ENCODE measurements at places on chromosomes 6 and 20.

GRCh38 chr6:34155471-34156300 is 9.8 kb upstream of the GRM4 start:
- no peak for DNase-seq

DNA sequence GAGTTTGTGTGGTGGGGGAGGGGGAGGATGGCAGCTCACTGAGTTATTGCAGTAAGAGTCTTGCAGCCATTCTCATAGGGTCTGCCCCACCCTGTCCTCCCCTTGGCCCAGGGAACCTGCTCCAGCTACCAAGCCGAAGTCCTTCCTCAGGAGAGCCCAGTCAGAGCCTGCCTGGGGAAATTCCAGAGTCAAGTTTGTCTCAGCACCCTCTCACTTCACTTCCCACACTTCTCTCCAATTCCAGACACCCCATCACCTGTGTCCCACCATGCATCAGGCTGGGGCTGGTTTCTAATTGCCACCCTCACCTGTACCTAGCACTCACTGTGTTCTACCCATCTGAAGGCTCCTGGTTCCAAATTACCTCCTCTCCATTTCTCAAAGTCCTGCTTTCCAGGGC is 10.3 kb upstream of the SLC22A16 start:
- DNase-seq: no peak

DNA sequence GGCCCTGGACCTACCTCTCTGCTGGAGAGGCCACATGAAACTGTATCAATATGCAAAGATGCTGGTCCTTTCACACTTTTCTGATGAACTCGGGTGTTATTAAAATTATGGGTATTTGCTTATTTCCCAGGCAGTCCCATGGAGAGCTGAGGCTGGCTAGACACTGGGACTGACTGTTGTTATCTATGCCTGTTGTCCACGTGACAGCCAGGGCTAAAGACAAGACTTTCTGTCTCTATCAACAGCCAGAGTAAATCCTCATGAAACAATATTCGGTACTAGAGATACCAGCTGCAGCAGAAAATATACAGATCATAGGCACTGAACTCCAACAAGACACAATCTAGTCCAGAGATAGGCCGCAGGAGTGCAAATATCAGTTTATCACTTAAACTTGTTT is 236.4 kb downstream of the FOXA2 start:
- no peak for DNase-seq

DNA sequence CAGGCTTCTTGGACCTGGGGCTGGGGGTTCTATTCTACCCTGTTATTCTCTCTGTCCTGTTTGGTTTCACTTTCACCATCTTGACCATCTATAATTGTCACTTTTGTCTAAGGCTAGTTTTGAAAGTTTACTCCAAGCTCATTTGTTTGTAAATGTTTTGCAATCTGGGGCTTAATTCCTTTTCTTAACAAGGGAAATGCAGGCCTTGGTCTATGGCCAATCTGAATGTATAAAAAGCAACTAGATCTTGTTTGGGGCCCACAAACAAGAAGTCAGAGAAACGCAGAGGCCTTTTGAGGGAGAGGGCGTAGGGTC is 86.3 kb upstream of the PREP start:
- no peak for DNase-seq

GRCh38 chr6:89777455-89777854 is 42.1 kb downstream of the MDN1 start:
- no peak for DNase-seq

- no peak for DNase-seq
These were observed 75.3 kb downstream of the FAM83B start for GRCh38 chr6:54921891-54922290.

DNA sequence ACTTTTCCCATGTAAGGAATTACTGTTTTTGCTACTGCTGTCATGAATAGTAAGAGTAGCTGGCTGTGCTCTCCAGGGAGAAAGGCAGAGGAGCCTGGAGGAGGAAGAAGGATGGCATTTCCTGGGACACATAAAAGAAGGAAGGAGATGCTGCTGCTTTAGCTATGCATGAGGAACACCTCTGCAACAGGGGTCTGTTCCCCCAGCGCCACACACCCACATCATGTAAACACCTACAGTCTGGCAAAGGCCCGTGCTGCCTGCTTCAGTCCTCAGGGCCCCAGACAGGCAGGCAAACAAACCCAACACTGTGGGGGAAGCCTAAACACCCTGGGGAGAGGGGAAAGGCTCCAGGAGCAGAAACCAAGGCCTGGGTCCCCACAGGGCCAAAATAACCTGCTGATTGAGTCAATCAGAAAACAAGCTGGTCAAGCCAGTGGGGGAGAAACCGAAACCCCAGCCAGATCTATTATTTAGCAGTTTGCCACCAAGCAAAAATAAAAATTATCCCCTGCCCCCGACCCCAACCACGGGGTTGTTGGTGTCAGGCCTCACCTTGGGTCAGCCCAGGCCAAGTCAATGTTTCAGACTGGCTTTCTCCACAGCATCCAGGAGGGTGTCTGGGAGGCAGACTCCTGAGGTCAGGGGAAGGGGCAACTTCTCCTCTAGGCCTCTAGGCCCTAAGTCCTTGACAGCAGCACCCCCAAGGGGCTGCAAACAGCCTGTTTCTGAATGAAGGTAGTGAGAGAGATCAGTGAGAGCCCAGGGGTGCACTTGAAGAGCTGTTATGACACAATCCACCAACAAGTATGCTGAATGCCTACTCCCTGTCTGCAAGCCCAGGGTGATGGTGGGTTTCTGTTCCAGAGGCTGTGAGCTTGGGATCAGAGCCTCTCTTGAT is 34.6 kb upstream of the SCUBE3 start:
- DNase-seq: no peak

- DNase-seq: peak; percentile 26
These were observed 4.2 kb downstream of the RIMS4 start for GRCh38 chr20:44805979-44806620.

DNA sequence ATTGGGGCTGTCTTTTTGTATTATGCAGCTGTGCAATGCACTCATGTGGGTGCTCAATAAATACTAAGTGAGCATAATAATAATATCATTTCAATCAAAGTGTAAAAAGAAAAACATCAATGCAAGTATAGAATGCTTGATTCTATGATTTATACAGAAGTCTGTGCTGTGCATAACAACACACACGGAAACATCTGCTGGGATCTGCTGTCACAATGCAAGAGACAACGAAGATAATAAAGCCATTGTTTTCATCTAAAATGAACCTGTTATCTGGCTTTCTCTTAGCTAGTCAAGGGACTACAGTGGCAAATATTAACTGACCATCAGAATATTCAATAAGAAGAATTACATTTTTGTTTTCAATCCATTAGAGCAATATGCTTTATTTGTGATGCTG is 1156.9 kb upstream of the MAP3K7 start:
- DNase-seq: no peak

GRCh38 chr6:54361734-54362133 is 53.5 kb downstream of the TINAG start:
- DNase-seq: no peak

- no peak for DNase-seq
These were observed 108.7 kb downstream of the FYN start for GRCh38 chr6:111764238-111765175.

GRCh38 chr6:118354641-118355040 is 193.5 kb upstream of the PLN start:
- no peak for DNase-seq

DNA sequence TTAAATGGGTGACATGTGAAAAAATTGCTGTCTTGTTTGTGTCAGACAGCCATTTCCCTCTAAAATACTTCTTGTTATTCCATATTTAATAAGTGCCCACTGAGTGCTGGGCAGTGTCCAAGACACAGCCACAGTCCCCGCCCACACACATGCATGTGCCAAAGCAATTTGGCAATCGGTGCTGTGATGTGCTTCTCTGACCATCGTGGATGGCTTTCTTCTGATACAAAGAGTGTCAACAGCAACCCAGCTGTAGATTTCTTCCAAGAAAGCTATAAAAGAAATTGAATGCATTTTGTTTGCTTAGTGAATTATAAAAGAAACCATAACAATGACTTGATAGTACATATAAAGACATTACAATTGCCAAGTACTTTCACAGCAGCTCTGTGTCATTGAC is 140.5 kb upstream of the ATXN1 start:
- DNase-seq: peak; percentile 63

GRCh38 chr6:42450477-42451332 is 1.0 kb downstream of the TRERF1 start:
- DNase-seq: peak; percentile 45

GRCh38 chr6:125884634-125885371 is 71.8 kb upstream of the HINT3 start:
- DNase-seq: no peak

DNA sequence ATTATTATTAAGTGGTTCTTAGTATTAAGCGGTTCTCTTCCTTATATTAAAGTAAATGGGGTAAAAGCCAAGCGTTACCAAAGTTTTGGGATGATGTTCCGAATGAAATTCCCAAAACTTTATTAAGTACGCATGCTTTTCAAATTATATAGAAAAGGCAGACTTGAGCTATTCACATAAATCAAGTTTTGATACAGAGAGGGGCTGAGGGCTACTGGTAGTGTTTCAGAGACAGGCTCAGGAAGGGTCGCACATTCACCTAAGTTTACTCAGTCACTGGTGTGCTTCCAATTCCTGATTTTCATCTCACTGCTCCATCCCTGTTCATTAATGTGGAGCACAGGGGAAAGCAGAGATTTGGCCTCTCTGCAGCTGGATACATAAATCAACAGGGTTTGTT is 652.2 kb downstream of the QKI start:
- DNase-seq: no peak

- DNase-seq: no peak
These were observed 1.8 kb upstream of the VIP start for GRCh38 chr6:152748843-152749242.

DNA sequence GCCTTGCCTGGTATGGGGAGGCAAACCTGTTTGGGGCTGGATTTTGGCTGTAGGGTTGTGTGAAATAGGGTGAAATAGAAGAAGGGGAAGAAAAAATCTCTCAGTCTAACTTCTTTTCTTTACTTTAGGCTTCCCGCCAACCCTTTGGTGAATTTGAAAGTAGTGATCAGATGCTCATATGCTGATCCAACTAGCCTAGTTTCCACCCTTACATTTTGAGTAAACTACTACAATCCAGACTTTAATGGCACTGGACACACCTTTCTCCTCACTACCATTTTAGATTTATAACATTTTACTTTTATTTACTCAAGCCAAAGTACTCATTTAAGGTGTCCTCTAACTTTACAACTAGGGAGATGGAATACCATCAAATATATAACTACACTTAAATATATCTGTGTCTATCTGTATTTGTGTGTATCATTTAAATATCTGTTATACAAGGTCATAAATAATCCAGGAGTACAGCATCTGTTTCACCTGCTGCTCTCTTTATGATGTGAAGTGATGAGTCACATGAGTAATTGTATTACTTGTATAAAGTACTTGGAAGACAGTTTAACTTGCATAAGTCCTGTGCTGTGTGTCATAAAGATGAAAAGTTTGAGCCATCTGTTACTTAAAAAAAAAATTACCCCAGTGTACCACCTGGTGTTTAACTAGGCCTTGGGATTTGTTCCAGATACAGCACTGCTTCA is 172.1 kb downstream of the CDKAL1 start:
- peak; percentile 13 for DNase-seq

- no peak for DNase-seq
These were observed 151.4 kb downstream of the PHF3 start for GRCh38 chr6:63787021-63787420.

DNA sequence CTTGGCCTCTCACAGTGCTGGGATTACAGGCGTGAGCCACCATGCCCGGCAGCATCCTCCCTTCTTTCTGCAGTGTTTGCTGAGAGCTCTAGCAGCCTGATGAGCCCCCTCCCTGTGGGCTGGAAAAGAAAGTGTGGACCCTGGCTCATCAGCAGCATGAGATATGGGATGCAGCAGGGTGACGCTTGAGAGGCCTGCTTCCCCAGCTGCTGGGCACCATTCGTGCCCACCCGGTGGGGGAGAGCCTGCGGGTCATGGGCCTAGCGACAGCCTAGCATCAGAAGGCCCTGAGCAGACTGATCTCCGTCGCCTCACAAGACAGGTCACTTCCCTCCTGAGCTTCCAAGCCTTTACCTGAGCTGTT is 16.0 kb upstream of the CCDC167 start:
- DNase-seq: no peak

DNA sequence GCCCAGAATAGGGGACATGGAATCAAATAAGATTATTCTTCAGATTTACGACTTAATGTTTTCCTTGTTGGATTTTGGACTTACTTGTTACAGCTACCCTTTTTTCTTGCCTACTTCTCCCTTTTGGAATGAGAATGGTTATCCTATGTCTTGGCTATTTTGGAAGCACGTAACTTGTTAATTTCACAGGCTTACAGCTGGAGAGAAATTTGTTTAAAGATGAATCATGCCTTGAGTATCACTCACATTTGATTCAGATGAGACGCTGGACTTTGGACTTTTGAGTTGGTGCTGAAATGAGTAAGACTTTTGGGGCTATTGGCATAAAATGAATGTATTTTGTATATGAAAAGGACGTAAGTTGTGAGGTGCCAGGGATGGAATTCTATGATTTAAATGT is 83.3 kb downstream of the SMPDL3A start:
- no peak for DNase-seq

GRCh38 chr6:162497389-162497788 is 230.2 kb downstream of the PRKN start:
- DNase-seq: no peak

DNA sequence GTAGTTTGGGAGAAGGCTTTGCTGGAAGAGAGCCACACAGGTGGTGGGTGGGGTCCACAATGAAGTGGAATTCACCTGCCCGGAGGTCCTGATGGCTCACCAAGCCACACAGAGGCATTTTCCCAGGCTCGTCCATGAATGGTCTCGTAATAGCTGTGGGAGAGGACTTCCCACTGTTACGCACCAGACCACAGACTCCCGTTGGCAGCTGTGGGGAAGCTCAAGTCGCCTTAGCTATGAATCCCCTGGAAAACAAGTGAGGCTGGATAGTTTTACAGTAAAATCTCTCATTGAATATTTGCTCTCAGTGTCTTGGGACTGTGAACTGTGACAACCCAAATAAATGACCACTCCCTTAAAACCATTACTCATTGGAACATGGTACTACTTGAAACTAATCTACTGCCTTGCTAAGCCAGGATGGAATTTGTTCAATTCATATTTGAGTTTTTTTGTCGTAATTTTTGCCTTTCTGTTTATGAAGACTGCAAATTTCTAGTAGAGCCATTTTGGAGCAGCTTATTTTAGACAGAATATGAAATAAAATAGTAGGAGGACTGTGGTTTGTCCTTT is 79.4 kb downstream of the JAG1 start:
- DNase-seq: no peak

GRCh38 chr20:44800391-44801046 is 9.8 kb downstream of the RIMS4 start:
- DNase-seq: no peak

GRCh38 chr6:46044881-46045617 is 29.4 kb upstream of the CLIC5 start:
- DNase-seq: peak; percentile 83

DNA sequence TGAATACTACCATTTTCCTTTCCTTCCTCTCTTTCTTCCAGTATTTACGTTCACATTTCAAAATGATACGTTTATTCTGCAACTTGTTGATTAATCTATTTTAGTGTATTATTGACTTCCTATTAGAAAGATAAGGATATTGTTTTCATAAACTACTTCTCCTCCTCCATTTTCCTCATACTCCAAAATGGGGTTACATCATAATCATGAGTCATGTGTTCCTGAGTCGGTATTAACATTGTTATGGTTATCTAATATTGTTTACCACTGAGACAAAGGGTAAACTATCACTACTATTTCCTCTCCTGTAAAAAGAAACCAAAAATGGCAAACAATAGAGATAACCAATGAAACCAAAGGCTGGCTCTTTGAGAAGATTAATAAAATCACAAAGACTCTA is 126.5 kb upstream of the CDYL start:
- DNase-seq: peak; percentile 20

- peak; percentile 87 for DNase-seq
These were observed 59.2 kb upstream of the PRSS16 start for GRCh38 chr6:27188061-27188884.

Data from EL (cell line).